ENCODE measurements at places on chromosomes 3 and 15.

DNA sequence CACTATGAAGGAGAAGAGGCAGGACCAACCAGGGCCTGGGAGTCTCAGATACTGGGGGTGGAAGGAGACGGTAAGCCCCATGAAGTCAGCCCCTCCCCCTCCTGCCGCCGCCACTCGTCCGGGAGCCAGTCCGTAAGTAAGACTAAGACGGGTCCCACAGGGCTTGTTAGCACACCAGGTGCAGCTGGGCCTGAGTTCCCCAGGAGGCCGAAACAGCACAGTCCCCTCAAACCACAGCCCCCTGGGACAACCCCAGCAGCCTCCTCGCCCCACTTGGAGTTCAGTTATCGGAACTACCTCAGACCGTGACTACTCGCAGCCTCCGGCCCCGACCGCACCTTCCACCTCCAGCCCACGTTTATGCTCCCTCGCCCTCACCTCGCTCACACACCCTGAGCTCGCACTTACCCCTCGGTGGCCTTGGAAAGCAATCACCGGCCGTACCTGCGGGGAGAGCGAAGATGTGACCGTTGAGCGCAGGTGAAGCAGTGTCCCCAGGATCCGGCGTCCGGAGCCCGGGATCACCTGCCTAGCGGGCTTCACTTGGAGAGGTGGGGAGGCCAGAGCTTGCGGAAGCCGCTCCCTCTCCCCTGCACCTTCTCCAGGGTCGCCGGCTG is 557 bp downstream of the ELL3 start:
- no peak for DNase-seq

- DNase-seq: no peak
Measured at GRCh38 chr3:117263745-117264144, 554.2 kb downstream of the TUSC7 start.

DNA sequence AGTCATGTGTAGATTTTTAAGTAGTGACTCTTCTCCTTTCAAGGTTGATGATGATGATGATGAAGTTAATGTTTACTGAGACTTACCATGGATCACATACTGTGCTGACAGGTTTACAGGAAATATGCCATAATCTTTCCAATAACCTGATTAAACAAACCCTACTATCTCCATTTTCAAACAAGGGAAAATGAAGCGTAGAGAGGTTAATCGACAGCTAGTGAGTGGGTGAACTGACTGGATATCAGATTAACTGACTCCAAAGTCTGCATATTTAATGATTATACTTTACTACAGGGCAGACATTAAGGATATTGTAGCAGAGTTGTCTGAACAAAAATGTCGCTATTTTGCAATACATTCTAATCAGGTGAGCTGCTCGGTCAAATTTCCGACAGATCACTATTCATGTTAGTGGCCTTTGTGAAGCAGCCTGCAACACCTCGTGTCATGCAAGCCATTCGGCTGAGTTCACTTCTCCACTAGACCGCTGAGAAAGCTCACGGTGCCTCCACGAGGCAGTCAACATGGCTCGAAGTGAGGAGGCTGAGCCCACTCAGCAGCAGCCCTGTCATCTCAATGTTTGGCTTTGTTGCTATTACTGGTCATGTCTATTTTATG is 264.2 kb downstream of the NFKBIZ start:
- DNase-seq: no peak

GRCh38 chr3:138877226-138877625 is 42.5 kb upstream of the PIK3CB start:
- no peak for DNase-seq

GRCh38 chr3:134656211-134656800 is 5.5 kb upstream of the KY start:
- DNase-seq: no peak

DNA sequence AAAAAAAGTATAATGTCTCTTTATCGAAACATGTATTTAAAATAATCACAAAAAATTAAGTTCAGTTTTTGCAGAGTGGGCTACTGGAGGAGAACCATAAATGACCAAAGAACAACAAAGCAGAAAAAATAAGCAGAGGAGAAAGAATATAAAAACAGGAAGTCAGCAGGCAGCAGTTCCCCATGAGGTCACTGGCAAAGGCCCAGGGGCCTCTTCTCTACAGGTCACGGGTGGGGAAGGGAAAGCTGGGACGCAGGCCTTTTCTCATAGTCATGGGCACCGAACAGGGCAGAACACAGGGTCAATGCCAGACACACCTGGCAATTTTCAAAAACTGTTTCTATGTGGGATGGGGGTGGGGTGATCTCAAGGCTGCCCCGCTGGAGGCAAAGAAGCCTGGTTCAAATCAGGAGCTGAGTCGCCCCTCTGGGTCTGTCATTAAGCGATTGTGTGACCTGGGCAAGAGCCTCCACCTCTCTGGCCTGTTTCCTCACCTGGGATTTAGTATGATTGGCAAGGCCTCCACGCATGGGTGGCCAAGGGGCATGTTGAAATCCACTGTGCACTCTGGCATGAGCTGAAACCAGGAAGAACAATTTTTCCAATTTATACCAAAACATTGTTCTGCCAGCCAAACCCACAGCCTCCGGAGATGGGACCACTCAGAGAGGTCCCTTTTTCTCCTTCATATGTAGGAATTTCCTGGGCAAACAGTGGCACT is 43.8 kb upstream of the UACA start:
- DNase-seq: no peak

GRCh38 chr15:68352401-68353062 is 75.0 kb downstream of the FEM1B start:
- DNase-seq: peak; percentile 8

- no peak for DNase-seq
Measured at GRCh38 chr3:98215051-98215450, 48.6 kb downstream of the OR5H15 start.

DNA sequence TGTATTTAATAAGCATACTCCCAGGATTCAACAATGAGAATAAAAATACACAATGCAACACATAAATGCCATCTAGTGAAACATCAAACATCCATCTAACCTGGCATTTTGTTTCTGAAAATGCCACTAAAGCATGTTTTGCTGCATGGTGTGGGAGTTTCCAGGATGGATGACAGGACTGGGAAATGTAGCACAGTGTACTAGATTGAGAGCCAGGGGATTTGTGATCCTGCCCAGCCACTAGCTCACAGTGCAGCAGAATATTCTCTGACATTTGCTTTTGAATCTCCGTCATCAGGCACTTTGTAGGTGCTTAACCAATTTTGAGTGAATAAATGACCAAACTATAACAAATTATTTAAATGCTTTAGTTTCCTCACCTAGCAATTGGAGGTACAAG is 404.8 kb downstream of the GAP43 start:
- DNase-seq: no peak

- DNase-seq: no peak
Measured at GRCh38 chr3:158808697-158809096, 6.8 kb downstream of the MFSD1 start.

Measured in CD4-positive, alpha-beta T cell treated with Interleukin-4 for 4 hours (primary cell).